ENCODE measurements at places on chromosomes 4 and X. TPM values are rescaled to one million over a fixed set of nuclear protein-coding genes. Genes with fewer than 3 reads are reported as not detected.

The VSIG1 gene
- total RNA-seq = not detected

The PAGE5 gene
- total RNA-seq = not detected

The SPP1 gene
- total RNA-seq = 28.7 TPM

The NALF2 gene
- total RNA-seq = 85.7 TPM

The ARHGEF6 gene
- total RNA-seq = 43.2 TPM

The ZDHHC15 gene
- total RNA-seq = 4.6 TPM

The NPY1R gene
- total RNA-seq = 5.5 TPM

The BTK gene
- total RNA-seq = 3.6 TPM

The HMGN5 gene
- 4.3 TPM for total RNA-seq

The ADRA2C gene
- 3.0 TPM for total RNA-seq

The ELOVL6 gene
- total RNA-seq = 2.8 TPM

The S100G gene
- not detected for total RNA-seq

The AVPR2 gene
- 1.6 TPM for total RNA-seq

The SSX2B gene
- not detected for total RNA-seq

The SHROOM2 gene
- 4.0 TPM for total RNA-seq

The SLC25A53 gene
- total RNA-seq = 13.2 TPM
